ENCODE measurements at places on chromosomes 6 and 20. TPM values are rescaled to one million over a fixed set of nuclear protein-coding genes. Genes with fewer than 3 reads are reported as not detected.

DNA sequence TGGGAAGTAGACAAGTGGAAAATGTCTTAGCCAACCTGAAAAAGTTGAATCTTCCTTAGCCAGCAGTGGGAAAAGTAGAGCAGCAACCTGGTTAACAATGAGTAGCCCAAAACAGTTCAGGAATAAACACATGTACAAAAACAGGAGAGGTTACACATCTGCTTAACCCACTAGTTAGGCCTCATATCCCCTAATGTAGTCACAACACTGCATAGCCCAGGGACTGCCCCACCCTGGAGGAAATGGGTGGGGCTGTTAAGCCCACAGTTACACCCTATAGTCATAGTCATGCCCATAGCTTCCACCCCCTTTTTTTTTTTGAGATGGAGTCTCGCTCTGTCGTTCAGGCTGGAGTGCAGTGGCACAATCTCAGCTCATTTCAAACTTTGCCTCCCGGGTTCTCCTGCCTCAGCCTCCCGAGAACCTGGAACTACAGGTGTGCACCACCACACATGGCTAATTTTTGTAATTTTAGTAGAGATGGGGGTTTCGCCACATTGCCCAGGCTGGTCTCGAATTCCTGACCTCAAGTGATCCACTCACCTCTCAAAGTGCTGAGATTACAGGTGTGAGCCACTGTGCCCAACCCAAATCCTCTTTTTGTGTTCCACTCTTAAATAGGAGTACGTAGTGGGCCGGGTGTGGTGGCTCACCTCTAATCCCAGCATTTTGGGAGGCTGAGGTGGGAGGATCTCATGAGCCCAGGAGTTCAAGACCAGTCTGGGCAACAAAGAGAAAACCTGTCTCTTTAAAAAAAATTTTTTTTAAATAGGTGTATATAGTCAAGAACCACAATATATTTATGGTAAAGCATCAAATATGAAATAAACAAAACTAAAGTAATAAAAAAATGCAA lies 24.5 kb downstream of the ILRUN start:
- no peak overlapping the region for H3K4me3 ChIP-seq
- no peak for DNase-seq
- no peaks in the 10 kb centered on the region for H3K27me3 ChIP-seq
- H3K4me1 ChIP-seq, result peaks cover 8% of the 10 kb centered on the region
- no peaks in the 10 kb centered on the region for H3K36me3 ChIP-seq

GRCh38 chr20:51454250-51454865 lies 88.2 kb downstream of the NFATC2 start:
- peaks cover 20% of the 10 kb centered on the region for H3K4me1 ChIP-seq
- H3K27ac ChIP-seq, result no peak overlapping the region
- H3K4me3 ChIP-seq, result no peak overlapping the region
- no peaks in the 10 kb centered on the region for H3K27me3 ChIP-seq
- H3K36me3 ChIP-seq, result peaks cover 30% of the 10 kb centered on the region

Gene RAB5IF
- total RNA-seq, result 64.0 TPM

Gene PDYN
- not detected for total RNA-seq

Gene TREM2
- 0.66 TPM for total RNA-seq

GRCh38 chr20:8749101-8749500 lies 319.8 kb upstream of the PLCB4 start:
- no peaks in the 10 kb centered on the region for H3K4me1 ChIP-seq
- no peaks in the 10 kb centered on the region for H3K27me3 ChIP-seq
- no peak overlapping the region for H3K4me3 ChIP-seq
- no peaks in the 10 kb centered on the region for H3K36me3 ChIP-seq
- DNase-seq, result no peak

Gene RHAG
- 2.6 TPM for total RNA-seq

Gene DOK5
- 23.5 TPM for total RNA-seq

Gene SLC22A2
- not detected for total RNA-seq

GRCh38 chr6:73028124-73028766 lies 197.1 kb downstream of the KHDC1L start:
- H3K4me3 ChIP-seq, result no peak overlapping the region
- H3K27ac ChIP-seq, result no peak overlapping the region
- no peaks in the 10 kb centered on the region for H3K4me1 ChIP-seq
- no peaks in the 10 kb centered on the region for H3K36me3 ChIP-seq
- H3K27me3 ChIP-seq, result no peaks in the 10 kb centered on the region
- no peak for DNase-seq

Gene KIAA1755
- total RNA-seq, result 5.5 TPM

Gene SEMG1
- total RNA-seq, result not detected

GRCh38 chr20:45933266-45934045 lies 1.0 kb upstream of the PCIF1 start:
- no peaks in the 10 kb centered on the region for H3K36me3 ChIP-seq
- DNase-seq, result peak; percentile 79
- H3K4me1 ChIP-seq, result no peaks in the 10 kb centered on the region

Gene BFSP1
- 0.63 TPM for total RNA-seq

Gene PAK5
- total RNA-seq, result not detected

GRCh38 chr6:53627391-53628218 lies 38.0 kb downstream of the KLHL31 start:
- H3K4me3 ChIP-seq, result no peak overlapping the region
- no peaks in the 10 kb centered on the region for H3K36me3 ChIP-seq
- no peak for DNase-seq
- H3K27ac ChIP-seq, result no peak overlapping the region
- no peaks in the 10 kb centered on the region for H3K27me3 ChIP-seq

Gene SLC2A10
- 2.8 TPM for total RNA-seq

DNA sequence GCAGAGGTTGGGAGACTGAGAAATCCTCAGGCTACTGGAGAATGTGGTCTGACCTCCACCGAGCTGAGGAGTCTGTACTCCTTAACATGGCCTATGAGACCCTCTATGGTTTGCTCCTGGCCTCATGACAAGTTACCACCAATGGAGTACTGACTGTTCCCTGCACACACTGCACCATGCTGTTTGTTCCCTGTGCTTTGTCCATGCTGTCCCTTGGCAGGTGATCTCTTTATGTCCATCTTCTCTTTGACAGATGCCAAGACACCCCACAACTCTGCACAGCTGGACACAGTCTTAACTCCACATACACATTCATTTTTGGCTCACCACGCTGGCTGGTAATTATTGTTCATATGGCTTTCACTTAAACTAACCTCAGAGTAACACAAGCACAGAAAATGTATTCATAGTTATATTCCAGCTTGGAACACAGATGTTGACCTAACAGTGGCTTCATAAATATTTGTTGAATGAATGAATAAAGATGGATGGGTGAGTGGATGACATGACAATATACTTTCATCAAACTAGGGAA lies 258.0 kb downstream of the ATXN1 start:
- no peaks in the 10 kb centered on the region for H3K36me3 ChIP-seq
- H3K27ac ChIP-seq, result no peak overlapping the region
- peaks cover 12% of the 10 kb centered on the region for H3K4me1 ChIP-seq
- no peaks in the 10 kb centered on the region for H3K27me3 ChIP-seq
- DNase-seq, result no peak
